H4 (cell line): ENCODE measurements at places on chromosomes 6 and 20.
A peak's percentile ranks its signal among the peaks of the same experiment; 100 is the strongest.

DNA sequence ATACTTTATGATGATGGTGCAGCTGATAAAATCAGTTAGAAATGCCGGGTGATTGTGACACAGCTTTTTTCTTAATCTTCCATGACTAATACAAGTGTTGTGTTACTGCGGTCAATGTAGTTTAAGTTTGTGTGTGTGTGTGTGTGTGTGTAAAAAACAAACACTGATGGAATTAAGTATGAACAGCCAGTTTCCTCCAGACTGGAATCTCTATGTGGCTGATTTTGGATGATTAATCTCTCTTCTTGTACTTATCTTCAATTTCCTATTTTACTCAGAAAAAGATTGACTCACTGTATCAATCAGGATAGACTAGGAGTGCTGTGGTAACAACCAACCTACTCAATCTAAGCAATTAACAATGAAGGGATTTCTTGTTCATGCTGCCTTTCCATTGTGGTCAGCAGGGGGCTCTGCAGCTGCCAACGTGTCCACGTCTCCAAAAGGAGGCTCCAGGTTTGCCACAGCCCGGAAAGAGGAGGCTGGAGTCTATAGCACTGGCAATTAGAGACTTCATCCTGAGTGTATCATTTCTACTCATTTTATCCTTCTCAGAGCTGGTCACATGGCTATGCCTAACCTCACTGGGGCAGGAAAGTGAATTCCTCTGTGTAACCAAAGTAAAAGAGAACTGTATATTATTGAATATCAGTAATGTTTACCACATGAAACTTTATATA is 107.7 kb downstream of the CD109 start:
- peak; percentile 88 for DNase-seq

GRCh38 chr20:50744143-50744792 is 12.9 kb downstream of the PARD6B start:
- DNase-seq, result peak; percentile 87

GRCh38 chr20:36726168-36726567 is 19.7 kb downstream of the NDRG3 start:
- DNase-seq, result no peak

DNA sequence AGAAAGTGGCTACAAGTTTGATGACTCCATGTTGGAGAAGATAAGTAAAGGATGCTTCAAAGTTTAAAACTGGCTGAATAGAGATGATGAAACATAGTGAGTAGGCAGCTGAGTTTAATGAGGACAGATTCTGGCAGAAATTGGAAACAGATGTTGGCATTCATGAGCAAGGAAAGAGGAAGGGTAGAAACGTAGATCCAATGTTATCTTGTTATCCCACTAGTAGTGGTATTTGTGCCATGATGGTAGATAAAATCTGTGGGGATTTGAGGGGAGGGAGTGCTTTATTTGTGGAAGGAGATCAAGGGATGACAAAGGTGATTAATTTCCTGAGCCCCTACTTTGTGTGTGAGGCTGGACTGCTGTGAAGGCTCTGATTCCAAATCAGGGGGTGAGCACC is 69.5 kb downstream of the MRAP2 start:
- DNase-seq, result no peak

DNA sequence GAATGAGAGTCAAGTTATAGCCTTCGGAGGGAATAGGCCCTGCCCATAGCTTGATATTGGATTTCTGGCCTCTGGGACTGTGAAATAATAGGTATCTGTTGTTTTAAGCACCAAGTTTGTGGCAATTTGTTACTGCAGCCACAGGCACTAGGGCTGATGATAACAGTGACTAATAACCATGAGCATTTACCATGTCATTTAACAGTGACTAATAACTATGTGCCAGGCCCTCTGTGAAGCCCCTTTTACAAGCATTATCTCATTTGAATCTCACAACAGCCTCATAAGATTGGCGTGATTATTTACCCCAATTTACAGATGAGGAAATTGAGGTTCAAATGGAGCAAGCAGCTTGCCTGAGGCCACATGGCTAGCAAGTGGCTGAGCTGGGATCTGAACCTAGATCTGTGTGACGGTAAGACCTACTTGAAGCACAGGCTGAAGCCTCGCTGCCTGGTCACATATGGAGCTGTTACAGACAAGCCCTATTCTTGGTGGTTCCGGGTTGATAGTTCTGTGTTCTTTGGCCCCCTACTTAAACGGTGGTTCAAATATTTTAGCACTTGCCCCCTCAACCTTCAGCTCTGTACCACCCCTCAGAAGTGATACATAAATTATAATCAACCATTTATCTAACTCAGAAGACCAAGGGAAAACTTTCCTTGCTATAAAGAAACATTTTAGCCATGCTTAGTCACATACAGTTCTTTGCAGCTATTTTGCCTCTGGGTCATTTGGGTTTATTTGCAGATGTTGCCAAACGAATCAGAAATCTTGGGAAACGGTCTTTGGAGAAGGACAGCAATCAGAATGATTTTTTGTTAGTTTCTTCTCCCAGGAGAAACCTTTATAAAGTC is 98.3 kb downstream of the ELOVL5 start:
- DNase-seq, result no peak

DNA sequence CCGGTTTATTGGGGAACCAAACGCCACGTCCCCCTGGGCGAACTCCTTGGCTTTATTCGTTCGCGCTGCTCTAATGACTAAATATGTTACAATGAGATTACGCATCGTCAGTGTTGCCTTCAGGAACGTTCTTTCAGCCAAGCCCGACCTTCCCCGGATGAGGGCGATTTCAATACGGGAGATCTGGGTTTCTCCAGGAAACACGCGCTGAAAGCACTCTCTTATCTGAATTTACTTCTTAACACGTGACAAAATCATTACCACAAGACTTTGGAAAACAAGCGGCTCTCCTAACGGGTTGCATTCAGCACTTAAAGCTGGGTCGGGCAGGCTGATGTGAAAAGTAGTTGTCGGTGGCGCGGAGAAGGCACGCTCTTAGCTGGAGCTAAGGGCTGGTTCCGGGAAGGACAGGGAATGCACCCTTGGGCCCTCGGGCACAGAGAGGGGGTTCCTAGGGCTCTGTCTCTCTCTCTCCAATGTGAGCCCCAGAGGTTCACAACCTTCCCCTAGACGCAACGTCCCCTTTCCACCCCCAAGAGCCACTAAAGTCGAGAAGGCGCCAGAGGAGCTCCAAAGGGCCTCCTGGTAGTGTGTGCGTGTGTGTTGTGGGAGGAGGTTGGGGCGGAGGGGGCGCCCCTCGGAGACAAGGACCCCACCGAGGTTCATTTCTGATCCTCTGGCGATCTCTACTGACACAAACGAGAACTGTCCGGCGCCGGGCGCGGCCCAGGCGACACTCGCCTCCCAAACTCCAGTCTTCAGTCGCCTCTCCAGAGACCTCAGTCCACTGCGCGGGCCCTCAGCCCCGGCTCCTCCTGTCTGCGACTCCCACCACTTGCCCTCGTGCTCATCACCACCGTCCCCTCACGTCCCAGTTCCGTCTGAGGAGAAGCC is 7.1 kb upstream of the NKX2-2 start:
- no peak for DNase-seq

DNA sequence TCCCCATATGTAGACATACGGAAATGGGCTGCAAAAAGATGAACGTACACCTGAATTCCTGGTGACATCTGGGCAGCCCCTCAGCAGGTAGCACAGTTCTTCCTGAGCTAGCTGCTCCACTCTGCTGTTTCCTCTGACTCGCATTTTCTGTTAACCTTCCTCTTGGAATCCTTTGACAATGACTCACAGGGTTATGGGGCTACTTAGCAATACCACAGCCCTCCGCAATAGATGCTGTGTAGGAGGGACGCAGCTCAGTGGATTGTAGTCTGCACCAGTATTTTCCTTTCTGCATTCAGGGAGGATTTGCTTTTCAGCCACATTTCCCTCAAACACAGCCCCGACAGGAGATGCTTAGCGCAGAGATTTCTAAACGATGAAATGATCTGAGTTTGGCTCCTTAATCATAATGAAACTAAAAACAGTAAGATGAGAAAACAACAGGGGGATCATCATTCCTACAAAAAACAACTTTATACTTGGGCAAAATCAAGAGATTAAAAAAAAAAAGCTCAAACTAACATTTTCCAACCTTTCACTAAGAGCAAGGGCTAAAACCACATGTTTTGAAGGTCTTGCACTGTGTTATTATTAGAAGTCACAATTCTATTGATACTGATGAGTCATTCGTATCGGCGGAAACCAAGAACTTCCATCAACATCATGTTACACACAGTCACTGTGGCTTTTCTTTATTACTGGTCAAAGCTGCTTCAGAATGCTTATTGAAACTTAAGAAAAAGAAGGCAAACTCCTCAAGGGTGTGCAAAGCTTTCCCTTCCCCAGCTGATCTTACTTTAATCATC is 12.2 kb downstream of the BACH2 start:
- peak; percentile 88 for DNase-seq

GRCh38 chr6:51273228-51273961 is 454.7 kb downstream of the TFAP2B start:
- no peak for DNase-seq

- no peak for DNase-seq
Observed at GRCh38 chr20:57813509-57814269, 103.9 kb upstream of the PMEPA1 start.
